ENCODE measurements at places on chromosomes 6 and 20.
A peak's percentile ranks its signal among the peaks of the same experiment; 100 is the strongest.

DNA sequence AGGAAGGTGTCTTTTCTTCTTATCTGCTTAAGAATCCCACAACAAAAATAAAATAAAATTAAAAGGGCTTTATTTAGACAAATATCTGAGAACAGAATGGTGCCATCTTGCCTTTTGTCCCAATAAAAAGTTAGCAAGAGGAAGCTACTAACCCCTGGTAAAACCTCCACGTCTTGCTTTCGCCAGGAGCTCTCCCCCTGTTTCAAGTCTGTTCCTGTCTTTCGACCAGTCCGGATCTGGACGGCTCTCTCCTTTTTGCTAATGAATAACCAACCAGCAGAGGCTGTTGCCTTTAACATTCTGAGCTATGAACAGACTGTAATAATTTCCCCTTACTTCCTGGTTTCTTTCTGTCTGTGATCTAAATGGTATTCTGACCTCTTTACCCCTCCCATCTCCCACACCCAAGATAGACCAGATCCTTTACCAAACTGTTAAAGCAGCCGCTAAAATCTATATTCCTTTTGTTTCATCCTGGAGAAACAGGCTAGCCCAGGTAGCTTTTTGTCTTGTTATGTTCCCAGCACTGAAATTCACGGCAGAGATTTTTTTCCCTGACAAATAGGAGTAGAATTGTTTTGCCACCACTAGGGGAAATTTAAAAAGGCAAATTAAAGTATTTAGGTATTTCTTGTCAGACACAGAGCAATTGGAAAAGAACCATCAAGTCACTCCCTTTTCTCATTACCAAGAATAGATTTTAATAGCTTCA, at the start of gene FRK:
Gene FRK, minus strand, starts transcription at position 320 of the 712 bp plus-strand sequence. CDS start 580 bp downstream, outside the sequence.
- no peak for DNase-seq

DNA sequence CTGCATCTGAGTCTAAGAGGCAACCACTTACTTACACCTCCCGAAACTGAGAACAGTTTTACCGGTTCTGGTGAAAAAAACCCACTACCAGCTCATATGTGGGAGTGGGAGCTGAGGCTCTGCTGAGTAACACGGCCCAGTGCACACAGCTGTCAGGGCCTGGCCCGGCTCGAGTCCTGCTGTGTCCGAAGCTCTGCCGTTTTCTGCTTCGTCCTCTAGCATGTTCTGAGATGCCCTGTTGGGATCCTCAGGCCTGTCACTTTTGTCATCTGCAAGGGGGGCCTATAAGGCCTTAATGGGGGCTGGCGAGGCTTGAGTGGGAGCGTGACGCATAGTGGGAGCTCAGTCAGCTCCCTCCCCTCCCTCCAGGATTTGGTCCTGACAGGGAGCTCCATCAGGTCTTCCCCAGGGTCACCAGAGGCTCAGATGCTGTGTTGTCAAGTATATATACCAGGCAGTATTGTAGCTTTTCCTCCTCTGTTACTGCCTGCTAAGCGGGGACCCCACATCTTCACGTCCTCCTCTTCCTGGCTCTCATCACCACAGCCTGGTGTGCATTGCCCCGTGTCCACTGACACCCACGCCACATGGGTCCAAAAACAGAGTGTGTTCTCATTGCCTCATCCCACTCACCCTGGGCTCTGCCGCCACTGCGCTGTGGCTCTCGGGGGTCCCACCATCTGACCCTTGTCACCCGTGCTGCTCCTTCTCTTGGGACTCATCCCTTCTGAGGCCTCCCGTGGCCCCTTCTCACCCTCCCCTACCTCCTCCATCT, 45.2 kb upstream of the FANCE start:
- DNase-seq, result no peak

- DNase-seq, result no peak
Observed at GRCh38 chr6:101290346-101290745, 103.2 kb upstream of the GRIK2 start.

DNA sequence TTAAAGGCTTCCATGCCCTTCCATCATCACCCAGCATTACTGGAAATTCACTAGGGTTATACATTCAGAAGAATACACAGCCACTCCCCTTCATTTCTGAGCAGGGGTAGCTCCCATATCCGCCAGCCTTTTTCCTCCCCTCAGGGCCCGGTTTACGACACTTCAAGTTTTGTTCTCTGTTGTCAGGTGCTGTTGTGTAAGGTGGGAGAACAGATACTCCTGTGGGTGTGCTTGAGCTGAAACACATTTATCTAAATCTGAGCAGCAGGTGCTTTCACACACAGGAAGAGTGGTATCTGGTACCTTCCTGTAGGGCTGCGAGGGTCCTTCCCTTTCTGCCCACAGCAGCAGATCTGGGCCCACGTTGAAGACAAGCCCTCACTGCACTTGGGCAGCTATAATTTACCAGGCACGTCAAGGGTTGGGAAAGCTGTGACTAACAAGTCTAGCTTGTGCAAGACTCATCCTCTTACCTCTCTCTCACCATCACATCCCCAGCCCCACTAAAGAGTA, 215.8 kb upstream of the RREB1 start:
- no peak for DNase-seq

- DNase-seq, result peak; percentile 69
Observed at GRCh38 chr6:43733471-43734293, 36.3 kb upstream of the VEGFA start.

GRCh38 chr6:6712449-6713403, 124.2 kb downstream of the LY86 start:
- peak; percentile 44 for DNase-seq

DNA sequence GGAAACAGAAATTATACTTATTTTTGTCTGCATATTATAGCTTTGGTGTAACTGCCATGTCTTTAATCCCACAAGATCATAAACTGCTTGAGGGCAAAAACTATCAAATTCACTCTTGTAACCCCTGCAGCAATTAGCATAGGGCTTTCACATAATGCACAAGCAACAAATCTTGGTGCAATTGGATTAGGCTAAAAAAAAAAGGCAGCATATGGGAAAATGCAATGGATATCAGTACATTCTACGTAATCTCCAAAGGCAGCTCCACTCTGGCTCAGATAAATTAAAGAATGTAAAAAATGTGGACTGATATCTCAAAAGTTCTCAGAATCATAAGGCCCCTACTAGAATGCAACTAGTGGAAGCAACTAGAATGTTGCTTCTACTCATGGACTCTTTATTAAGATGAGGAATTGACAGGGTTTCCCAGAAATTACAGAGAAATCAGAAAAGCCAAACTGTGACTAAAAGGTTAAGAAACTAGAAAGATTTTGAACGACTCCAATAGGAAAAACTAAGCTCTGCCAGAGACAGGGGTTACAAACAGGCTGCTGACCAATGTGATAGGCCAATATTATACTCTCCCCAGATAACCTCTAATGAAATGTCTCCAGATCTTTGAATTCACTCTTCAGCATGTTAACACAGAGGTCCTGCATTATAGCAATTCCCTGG, 55.0 kb downstream of the FILIP1 start:
- no peak for DNase-seq

DNA sequence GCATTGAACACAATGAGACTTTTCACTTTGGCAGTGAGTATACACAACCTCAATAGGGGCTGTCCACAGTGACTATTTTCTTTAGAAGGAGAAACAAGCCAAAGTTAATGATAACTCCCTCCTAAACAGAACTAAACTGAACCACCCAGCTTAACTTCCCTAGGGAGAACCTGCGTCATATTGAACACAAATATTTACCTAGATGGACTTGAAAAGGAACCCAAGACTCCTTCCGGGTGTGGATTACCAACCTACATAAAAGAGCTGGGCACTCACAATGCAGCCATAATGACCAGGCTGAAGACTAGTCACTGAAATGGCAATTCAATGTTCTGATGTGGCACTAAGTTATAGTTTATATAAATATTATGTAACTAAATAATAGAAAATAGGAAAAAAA, 160.6 kb downstream of the IBTK start:
- no peak for DNase-seq

DNA sequence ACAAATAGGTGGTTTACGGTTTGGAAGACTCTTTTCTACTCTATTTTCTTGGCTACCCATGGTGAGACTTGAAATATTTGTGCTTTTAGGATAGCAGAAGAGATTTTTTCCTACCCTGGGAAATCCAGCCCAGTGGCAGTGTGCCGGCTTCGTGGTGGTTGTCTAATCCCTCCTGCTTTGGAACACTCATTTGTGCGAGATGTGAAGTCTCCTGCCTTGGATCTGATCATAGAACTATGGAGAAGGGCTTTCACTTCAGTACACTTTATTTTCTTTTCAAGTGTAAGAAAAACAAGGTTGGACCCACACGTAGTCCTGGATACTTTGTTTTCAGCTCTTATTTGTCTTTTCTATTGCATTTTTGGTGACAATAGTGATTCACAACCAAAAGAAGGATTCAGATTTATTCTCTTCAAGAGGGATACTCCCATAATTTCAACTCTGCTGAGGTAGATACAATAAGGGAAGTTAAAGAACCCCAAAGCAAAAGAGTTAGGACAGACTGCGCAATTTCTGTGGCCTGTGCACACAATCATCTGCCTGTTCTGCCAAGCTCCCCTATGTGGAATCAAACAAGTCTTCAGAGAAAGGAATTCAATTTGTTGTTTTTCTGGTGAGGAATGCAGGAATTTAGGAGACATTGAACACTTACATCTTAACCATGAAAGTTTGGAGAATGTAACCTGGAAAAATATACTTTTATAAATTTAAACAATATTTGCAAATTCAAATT, 413.2 kb downstream of the GJA1 start:
- DNase-seq, result no peak

DNA sequence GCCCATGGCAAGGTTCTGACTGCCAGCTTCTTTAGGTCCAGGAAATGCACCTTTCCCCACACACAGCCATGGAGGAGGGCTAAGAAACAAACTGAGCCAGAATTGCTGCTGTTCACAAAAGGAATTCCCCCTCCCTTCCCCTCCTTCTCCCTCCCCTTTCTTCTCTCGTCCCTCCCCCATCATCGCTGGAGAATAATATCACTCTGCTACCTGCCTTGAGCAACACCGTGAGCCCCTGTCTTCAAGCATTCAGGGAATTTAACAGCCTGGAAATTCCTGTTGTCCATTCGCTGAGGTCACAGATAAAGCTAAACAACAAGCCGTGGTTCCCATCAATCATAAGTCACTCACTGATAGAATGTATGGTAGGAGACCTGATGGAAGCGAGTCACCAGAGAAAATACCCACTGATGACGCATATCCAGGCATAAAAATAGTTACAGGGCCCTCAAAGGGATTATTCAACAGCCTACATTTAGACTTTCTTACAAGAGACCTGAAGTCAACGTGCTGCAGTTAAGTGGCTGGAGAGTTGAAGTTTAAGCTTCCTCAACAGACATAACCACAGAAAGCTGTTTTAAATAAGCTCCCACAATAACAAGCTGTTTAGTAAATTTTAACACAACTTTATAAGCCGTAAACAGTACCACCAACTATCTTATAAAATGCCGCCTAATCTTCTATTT, 59.7 kb downstream of the HIVEP2 start:
- peak; percentile 51 for DNase-seq

GRCh38 chr6:27031302-27031701, 216.2 kb upstream of the PRSS16 start:
- DNase-seq, result no peak
